Bronchial epithelial cell (primary cell): ENCODE measurements at places on chromosomes 5 and 9.

DNA sequence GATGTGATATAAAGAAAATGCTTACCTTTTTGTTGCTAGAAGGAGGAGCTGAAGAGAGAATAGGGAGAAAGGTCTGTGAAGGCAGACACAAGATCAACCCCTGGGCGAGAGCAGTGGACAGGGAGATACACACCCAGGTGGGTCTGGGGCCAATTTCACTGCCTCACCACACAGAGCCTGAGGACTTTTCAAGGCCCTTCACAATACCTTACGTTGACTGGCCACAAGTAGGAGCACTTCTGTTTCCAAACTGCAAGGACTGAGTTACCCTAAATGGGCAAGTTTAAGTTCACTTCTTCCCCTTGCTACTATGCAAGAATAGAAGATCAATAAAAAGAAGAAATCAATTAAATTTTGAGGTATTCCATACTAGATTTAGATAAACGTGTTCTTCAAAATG, 174.5 kb upstream of the SLC12A2 start:
- DNase-seq, result peak; percentile 70

DNA sequence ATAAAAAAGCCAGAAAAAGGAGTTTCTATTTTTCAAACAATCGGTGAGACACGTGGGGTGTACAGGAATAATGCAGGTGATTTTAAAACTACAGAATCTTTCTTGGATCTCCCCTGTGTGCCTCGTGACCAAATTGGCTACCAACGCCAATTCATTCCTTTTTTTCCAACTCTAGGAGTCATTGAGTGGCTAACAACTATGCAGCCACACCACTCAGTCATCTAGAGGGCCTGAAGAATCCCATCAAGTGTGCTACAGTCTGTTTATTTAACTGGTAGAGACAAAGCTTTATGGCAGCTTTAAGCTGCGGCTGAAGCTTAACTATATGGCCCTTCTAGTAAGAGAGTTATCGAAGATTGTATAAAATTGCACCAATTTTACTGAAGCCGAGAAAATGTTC, 113.1 kb upstream of the NIPBL start:
- DNase-seq, result no peak

DNA sequence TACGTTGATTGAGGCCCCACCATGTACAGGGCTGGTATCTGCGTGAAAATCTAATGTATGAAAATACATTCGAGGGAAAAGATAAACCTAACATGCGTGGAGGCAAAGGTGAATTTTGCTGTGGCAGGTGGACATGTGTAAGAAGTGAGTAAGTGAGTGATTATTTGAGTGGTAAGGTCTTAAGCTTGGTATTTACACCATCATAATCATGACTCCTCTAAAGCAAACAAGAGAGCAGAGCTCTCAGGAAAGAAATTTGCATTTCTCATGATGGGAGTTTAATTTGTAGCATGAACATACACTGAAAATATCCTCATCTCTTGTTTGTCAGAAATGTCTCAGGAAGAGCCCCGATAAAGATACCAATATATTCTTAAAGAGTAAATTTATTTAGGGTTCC, 260.6 kb downstream of the PSAT1 start:
- DNase-seq, result no peak

GRCh38 chr5:171342362-171343111, 33.5 kb downstream of the TLX3 start:
- DNase-seq, result peak; percentile 55

DNA sequence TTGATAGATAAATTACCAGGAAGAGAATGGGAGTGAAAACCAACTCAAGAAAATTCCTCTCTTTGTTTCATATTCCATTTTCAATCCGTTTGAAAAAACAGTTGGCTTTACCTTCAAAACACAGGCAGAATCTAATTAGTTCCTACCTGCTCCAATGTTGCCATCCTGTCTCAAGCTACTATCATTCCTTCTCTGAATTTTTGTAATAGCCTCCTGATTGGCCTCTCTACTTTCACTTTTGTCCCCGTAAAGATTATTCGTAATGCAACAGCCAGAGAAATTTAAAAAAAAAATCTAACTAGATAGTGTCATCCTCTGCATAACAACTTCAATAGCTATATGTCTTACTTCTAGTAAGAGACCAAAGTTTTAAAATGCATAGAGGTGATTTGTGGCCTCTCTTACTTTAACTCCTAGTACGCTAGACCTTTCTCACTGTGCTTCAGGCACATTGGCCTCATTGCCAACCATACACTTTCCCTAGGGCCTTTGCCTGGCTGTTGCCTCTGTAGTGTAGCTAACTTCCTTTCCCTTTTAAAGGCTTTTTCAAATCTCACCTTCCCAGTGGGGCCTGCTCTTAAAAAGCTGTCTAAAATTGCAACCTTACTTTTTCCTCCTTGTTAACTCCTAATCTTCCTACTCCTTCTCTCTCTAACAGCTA, 311.3 kb upstream of the GRIN3A start:
- DNase-seq, result no peak

GRCh38 chr5:36459176-36460135, 146.9 kb upstream of the SLC1A3 start:
- DNase-seq, result peak; percentile 82

GRCh38 chr5:31502506-31502905, 29.4 kb downstream of the DROSHA start:
- DNase-seq, result no peak

GRCh38 chr5:14742498-14742897, 78.0 kb downstream of the OTULIN start:
- no peak for DNase-seq

DNA sequence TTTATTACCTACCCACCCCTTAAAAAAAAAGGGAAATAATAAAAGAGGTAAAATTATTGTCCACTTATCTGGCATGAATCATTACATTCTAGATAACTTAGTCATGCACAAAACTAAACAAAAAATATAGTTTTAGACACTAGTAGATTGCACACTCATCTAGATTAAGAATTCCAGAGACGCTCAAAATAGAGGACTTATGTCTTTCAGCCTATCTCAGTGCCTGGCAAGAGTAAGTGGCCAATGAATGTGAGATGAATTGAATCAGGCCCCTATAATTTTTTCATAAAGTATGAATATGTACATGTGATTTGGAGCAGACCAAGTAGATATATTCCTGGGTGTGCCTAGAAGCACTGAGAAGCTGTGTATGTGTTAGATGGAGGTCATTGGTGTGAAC, 2.0 kb upstream of the RXFP3 start:
- no peak for DNase-seq

- DNase-seq, result no peak
These were observed 9.7 kb downstream of the SLC12A7 start for GRCh38 chr5:1101961-1102713.

DNA sequence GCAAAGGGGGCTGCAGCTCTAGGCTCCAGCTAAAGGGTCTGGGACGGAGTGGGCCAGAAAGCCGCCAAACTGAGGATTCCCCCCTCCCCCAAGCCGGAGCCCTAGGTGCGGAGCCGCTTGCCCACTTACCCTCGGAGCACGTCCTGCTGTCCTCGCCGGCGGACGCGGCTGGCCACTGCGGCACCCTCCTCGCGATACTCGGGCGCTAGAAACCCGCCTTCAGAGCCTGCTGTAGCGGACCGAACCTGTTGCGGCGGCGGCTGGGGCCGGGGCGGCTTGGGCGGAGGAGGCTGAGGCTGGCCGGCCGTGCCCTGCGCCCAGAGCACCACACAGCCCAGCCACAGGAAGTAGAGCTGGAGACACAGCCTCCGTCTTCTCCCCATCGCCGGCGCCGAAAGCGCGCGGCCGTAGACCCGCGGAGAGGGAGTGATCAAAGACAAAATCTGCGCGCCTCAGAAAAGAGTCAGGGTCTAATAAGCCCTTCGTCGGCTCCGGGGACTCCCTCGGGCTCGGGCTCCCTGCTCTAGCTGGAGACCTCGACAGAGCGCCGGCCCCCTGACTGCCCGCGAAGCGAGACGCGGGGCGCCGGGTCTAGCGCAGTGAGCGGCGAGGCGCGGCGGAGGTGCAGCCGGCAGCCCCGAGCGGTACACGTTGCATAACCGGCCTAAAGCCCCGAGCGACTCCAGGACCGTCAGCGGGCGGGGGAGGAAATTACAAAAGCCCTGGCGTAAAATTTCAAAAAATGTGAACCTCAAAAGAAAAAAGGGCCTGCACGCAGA, 635 bp downstream of the FBN2 start:
- peak; percentile 21 for DNase-seq

GRCh38 chr5:101362067-101362466, 459.0 kb upstream of the ST8SIA4 start:
- no peak for DNase-seq

GRCh38 chr5:33321026-33321425, 119.7 kb upstream of the TARS1 start:
- DNase-seq, result peak; percentile 95
